NCI-H187 treated with DMSO at 0.1 percent for 48 hours (cell line): ENCODE measurements at places on chromosomes 5 and 9.

- DNase-seq = no peak
These were observed 116.9 kb upstream of the MRPS30 start for GRCh38 chr5:44691802-44692201.

GRCh38 chr5:31853398-31854135 lies 214.6 kb downstream of the PDZD2 start:
- DNase-seq = no peak

DNA sequence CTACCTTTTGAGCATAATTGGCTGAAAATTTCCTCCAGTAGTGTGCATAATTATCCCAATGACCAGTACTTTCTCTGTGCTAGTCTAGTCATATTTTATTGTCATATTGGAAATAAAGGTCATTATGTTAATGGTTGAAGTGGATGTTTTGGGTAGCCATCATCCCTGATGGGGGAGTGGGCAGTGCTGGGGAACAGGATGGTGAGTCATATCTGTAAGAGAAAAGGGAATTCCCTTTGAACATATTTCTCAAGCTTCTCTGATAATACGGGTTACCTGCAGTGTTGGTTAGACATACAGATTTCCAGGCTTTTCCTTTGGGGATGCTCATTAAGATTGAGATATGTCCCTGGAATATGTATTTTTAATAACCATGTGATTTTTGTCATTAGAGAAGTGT lies 33.3 kb upstream of the SPATA31D4 start:
- DNase-seq = no peak

- no peak for DNase-seq
These were observed 64.5 kb upstream of the ERBIN start for GRCh38 chr5:65861830-65862241.

- no peak for DNase-seq
These were observed 42.2 kb downstream of the ERP44 start for GRCh38 chr9:100056561-100056960.

GRCh38 chr9:37271679-37272078 lies 150.8 kb upstream of the GRHPR start:
- DNase-seq = no peak

DNA sequence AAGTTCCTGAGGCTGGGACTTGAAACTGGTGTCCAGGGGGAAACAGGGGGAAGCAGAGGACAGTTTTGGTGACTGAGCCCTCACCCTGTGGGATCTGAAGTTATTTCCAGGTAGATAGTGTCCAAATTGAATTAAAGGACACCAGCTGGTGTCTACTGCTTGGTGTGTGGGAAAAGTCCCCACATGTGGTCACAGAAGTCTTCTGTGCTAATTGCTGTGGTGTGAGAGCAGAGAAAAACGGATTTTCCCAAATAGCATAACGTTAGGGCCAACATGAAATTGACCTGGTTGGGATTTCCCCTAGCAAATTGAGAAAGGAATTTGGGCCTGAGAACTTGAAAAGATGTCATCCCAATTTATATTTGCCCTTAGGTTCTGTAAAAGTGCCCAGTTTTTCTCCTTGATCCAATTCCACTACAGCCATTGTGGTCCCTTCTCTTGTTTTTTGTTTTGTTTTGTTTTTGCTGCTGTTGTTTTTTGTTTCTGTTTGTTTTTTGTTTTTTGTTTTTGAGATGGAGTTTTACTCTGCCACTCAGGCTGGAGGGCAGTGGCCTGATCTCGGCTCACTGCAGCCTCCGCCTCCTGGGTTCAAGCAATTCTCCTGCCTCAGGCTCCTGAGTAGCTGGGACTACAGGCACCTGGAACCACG lies 5.6 kb upstream of the STARD4 start:
- no peak for DNase-seq

- no peak for DNase-seq
These were observed 230.7 kb downstream of the SEMA6A start for GRCh38 chr5:116343961-116344360.

DNA sequence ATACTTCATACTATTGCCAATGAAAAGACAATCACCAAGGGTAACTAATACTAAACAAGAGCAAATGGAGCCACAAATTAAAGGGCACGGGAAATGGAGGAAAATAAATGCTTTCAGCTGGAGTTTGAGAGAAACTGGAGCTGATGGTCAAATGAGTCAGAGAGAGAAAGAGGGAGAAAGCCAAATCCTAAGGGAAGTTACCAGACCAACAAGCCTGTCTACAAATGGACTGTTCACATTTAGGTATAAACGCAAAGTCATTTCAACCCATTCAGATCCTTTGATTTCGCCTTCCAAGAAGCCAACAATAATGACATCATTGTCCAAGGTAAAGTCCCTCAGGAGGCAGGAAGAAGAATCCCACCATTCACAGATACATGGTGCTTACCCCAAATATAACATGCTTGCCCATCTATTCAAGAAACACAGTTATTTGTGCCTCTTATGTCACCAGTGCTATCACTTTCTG lies 351.8 kb downstream of the RAB3C start:
- DNase-seq = no peak

- no peak for DNase-seq
These were observed 62.7 kb downstream of the EPB41L4A start for GRCh38 chr5:112356178-112356956.

GRCh38 chr5:178774866-178775539 lies 44.5 kb upstream of the ZNF354A start:
- no peak for DNase-seq

- no peak for DNase-seq
These were observed 22.5 kb upstream of the C9orf72 start for GRCh38 chr9:27595733-27596132.

GRCh38 chr5:173612948-173613347 lies 3.5 kb downstream of the BOD1 start:
- DNase-seq = no peak

- DNase-seq = no peak
These were observed 710 bp upstream of the PIP5KL1 start for GRCh38 chr9:127931092-127931881.
